ENCODE measurements at places on chromosomes 2 and 18.

GRCh38 chr2:33059471-33060156 is 112.9 kb downstream of the LTBP1 start:
- no peak for DNase-seq

- no peak for DNase-seq
These were observed 3.3 kb downstream of the KCNIP3 start for GRCh38 chr2:95300450-95300849.

DNA sequence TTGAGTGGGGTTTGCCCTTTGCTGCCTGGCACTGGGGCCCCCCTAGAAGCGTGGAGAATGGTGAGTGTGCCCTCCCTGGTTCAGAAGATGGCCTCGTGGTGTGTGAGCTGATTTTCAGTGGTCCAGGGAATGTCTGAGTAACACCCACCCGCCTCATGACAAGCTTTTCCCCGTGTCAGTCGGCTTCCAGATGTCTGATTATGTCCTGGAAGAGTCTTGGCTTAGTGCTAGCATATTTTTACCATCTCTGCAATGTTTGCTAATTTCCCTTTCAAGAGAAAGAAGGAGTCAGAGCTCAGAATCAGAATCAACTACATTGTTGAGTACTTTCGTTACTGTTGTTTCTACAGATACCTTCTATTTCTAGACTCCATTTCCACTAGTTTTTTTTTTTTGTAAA is 214.7 kb downstream of the SEPTIN10 start:
- DNase-seq: no peak

DNA sequence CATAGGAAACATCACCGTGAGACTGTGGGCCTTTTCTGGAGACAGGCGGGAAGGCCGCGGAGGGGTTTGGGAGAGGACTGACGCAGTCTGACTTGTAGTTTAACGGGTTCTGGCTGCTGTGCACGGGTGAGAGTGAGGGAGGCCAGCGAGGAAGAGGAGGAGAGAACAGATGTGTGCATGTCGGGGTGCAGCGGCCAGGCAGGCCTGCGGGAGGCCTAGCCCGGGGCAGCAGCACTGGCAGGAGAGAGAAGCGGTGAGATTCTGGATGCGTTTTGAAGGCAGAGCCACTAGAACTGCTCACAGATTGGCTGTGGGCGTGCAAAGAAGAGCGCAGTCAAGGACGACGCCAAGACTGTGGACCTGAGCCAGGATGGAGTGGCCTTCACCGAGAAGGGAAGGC is 53.9 kb downstream of the PTGR3 start:
- DNase-seq: no peak

DNA sequence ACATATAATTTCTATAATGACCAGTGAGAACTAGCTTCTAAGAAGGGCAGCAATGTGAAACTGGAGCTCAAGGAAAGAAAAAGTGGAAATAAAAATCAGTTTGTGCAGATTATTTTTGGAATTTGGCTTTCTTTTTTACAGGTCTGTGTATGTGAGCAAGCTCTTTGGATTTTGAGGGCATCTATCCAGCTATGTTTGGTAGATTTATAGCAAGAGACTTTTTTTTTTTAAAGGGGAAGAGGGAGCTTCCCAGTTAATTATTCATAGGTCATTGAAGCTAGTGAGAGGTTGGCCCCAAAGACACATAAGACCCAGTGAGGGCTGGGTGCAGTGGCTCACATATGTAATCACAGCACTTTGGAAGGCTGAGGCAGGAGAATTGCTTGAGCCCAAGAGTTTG is 24.0 kb upstream of the COLEC12 start:
- DNase-seq: no peak

- no peak for DNase-seq
These were observed 77.2 kb upstream of the FIGN start for GRCh38 chr2:163812926-163813520.

DNA sequence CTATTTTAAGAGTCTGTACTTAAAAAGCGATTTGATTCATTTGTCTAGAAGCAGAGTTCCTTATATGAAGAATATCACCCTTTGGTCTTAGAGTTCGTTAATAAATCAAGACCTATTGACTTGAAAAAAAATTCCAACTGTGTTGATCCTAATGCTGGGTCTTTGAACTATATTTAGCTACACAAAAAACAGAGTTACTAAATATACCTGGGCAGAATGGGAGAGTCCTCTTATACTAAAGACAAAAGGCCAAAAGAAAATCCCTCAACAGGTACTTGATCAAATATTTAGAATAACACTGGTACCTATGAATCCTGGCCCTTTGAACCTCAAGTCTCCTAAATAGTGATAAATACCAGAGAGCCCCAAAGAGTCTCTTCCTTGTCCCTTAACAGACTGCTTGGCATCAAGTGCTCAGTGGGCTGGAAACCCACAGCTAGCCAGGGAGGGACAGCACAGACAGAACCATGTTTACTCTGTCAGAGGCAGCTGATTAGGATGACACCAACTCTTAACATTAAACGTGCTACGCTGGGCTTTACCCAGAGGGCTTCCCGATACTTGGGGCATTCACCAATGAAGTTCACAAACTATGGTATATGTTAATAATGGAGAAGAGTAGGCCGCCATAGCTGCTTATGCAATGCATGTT is 95.1 kb downstream of the FIGN start:
- DNase-seq: no peak

GRCh38 chr2:230330725-230331124 is 3.7 kb downstream of the SP140L start:
- DNase-seq: no peak

DNA sequence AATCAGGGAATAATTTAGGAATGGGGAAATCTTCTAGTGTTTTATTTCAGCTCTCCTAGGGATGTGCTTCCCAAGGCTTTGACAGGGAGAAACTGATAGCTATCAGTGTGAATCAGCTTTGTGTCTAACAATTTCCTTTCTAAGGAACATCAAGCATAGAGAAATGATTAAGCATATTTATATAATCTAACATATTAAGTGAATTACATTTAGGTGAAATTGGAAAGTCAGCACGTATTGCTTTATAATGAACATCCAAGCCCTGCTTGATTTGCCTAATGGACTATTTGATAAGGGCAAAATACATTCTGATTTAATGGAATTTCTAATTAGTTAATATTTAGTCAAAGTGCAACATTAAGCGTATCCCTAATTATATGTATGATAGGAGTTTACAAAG is 19.5 kb upstream of the TSPYL6 start:
- DNase-seq: no peak

- no peak for DNase-seq
These were observed 37.0 kb upstream of the CLASP1 start for GRCh38 chr2:121686218-121686617.

DNA sequence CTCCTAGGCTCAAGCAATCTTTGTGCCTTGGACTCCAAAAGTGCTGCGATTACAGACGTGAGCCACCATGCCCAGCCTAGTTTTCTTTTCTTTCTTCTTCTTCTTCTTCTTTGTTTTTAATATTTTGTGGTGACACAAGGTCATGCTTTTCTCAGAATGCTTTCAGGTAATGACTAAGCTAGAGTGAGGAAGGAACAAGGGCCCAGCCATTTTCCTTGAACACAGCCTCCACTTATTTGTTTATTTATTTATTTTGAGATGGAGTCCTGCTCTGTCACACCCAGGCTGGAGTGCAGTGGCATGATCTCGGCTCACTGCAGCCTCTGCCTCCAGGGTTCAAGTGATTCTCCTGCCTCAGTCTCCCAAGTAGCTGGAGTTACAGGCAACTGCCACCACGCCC is 74.3 kb upstream of the ST3GAL5 start:
- DNase-seq: no peak

DNA sequence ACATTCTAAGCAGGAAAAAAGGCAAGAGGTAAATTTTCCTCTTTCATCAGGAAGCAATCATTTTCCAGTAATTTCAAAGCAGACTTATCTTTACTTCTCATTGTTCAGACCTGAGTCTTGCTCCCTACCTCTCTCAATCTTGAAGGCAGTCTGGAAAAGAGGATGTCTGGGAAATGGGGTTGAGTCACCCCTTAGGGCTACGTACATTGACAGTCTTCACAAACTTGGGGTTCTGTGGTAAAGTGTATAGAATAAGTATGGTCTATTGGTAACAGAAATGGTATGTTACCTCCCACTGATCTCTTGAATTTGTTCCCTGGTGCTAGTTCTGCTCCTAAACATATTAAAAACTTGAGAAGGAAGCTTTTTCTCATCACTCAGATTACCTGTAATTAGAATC is 361.3 kb downstream of the SS18 start:
- DNase-seq: no peak

- no peak for DNase-seq
These were observed 60.6 kb downstream of the SMAD7 start for GRCh38 chr18:48889981-48890762.

DNA sequence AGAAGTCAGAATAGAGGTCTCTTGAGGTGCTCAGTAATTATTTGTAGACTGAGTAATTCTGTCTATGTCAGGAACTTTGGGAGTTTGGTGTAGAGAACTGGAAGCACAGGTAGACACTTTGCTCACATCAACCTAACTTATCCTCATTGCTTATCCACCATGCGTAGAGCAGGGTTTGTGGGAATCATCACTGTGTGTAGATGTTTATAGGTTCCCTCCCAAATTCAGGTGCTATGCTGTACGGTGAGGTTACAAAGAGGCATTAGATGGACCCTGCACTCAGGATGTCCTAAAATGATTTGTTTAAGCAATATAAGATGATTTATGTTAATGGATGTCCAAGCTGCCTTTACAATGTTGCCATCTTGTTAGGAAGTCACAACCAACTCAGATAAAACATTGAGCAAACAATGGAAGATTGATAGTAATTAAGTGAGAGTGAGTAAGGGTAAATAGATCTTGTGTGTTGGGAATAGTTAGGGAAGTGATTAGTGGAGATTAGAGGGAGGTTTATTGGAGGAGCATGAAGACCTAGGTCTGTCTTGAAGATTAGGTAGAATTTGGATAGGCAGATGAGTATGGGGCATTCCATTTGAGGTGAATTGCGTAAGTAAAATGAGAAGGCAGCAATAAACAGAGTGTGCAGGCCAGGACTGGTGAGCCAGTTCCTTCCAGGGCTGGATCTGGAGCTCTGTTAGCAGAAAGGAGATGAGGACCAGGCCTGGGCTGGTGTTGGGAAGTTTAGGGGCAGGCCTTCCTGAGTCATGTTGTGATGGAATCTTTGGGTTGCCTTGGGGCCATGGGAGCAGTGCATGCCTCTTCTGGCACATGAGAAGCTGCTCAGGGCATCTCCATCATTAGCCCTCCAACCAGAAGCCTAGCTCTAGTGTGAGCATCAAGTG is 12.1 kb downstream of the EPAS1 start:
- no peak for DNase-seq

DNA sequence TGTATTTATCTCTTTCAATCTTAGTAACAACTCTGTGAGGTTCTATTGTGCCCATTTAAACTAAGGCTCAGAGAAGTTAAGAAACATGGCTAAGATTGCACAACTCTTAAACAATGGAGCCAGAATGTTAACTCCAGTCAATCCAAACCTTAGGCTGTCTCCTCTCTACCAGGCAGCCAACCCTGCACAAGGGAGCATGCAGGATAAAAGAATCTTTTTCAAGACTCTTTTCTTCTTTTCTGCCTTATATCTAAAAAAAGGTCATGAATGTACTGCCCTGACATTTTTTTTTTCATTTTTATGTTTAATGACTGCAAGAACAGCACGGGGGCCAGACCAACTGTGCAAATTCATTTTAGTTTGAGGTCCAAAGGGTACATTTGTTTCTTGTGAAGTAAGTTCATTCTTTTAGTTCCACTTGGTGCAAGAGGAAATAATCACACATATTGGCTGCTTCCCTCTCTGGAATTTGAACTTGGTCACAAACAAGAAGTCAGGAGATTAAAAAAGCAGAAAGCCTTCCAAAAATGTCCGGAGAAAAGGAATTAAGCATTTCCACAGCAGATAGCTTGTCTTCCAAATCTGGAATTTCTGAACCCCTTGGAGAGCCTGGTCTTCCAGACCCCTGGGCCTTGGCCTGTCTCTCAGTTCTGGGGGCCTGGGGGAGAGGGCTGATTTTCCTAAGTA is 96.0 kb upstream of the RIOK3 start:
- no peak for DNase-seq

DNA sequence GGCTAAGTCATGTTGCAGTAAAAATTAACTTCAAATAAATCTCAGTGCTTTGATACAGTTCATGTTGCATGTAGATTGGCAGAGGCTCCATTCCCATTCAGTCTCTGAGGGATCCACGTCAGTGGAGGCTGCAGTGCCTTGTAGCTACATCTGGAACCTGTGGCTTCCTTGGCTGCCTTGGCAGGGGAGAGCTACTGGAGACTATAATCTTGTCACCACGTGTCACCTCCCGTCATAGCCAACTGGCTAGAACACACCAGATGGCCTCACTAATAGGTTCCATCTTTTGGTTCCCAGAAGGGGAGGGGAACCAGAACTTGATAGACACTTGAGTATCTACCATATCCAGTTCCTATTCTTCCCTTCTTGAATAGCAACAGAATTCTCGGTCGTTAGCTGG is 28.4 kb downstream of the E2F6 start:
- no peak for DNase-seq

DNA sequence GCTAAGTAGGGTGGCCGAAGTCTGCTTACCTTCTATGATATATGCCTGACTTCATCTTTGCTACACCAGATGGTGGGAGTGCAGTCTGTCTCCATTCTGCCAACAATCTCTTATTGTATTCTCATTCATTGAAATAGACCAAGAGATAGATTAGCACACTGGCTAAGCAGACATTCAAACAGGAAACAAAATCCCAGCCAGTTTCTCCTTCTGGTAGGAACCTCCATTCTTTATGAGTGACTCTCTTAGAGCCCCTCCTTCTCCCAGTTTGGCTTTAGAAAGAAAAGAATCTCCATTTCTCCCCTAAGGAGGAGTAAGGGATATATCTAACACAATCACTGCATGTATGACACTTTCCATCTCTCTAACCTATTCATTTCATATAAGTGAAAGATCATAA is 118.9 kb upstream of the COL5A2 start:
- DNase-seq: no peak

DNA sequence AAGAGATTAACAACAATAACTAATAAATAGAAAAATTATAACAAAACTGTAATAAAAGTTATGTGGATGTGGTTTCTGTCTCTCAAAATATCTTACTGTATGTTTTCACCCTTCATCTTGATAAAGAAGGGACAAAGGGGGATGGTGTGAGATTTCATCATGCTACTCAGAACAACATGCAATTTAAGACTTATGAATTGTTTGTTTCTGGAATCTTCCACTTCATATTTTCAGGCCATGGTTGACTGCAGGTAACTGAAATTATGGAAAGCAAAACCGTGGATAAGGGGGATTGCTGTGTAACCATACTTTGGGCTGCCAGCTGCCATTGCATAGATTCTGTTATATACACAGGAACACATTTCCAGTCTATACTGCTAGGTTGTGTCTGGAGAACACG is 45.6 kb downstream of the NEB start:
- DNase-seq: no peak

Measured in T-helper 1 cell (primary cell).